H7 (cell line): ENCODE measurements at places on chromosomes 7 and 10.

DNA sequence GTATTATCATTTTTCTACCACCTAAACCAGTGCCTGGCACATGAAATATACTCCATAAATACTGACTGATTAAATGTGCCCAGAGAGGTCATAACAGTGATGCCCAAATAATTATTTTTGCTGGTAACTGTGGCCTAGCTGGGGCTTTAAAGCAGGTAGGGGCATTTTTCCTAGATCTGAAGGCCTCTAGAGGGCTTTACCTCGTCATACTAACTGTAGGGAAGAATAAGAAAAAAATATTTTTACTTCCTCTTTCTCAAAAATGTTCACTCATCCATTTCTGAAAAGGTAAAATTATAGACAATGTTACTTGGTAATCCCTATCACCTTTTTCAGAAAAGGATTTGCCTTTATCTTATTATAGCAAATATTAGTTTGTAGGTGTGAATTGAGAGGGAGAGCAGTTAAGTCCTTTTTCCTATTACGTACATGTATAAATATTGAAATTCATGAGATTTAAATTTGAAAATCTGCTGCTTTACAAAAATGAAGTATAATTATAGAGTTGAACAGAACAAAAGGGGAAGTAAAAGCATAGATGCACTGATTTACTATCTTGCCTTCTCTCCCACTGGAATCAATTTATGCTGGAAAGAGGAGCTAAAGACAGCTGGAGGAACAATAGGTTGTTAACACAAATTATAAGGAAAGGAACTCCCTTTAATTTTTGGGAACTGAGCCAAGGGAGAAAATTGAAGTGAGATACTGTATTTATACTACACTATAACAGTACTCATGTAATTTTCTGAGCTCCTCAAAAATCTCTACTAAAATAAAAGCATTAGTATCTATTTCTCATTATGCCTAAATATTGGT, 71.5 kb upstream of the NOBOX start:
- no peak for DNase-seq

DNA sequence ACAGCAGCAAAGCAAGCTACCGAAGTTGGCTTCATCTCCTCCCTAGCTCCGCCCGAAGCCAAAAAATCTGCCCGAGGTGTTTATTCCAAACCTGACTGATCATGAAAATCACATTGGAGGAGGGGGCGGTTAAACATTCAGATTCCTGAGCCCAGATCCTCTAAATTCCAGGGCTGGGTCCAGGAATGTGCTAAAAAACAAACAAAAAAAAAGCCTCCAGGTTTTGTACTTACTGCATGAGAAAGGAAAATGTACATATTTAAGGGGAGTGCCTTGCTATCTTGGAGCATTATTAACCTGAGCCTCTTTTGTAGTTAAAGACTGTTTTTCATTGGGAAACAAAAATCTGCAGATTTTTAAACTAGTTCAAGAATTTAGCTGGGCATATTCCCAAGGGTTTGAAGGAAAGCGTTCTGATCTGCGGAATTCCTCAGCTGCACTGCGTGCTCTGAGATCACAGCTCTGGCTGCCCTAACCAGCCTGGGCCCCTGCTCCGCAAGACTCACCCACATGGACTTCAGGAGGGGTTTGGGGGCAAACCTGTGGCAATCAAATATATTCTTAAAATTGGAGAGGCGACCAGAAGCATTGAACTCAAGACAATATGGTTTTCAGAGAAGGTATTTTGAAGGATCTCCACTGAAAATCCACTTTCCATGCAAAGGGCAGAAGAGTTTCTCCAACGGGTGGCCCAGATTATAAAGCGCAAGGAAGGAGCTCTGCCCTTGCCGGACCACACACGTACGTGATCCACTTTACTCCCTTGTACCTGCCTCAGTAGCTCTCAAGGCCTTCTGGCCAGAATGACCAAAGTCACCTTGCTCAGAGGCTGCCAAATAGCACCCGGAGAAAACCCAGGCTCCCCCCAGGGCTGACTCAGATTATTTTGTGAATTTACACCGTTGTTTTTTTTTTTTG, 10.0 kb upstream of the TNS3 start:
- DNase-seq: peak; percentile 65

GRCh38 chr10:29968585-29968984, 90.8 kb downstream of the JCAD start:
- DNase-seq: no peak

GRCh38 chr10:1434912-1435692, 302.2 kb downstream of the ADARB2 start:
- peak; percentile 52 for DNase-seq

GRCh38 chr7:33862946-33863814, 42.2 kb upstream of the BMPER start:
- no peak for DNase-seq

- DNase-seq: peak; percentile 48
Observed at GRCh38 chr7:41892356-41893100, 189.6 kb upstream of the INHBA start.

DNA sequence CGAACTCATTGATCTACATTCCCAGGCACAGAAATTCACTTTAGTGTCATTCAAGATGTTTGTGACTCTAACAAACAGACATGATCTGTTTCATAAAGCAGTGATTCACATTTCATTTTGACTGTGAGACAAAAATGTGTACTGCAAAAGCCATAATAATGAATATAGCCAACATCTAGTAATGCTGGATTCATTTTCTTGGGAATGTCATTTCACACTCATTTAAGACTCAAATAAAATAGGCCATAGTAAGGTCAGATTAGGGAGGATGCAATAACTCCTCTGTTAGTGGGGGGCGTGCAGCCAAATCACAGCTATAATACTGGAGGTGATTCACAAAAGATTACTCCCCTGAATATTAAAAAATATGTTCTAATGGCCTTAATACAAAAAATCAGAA, 566.6 kb upstream of the ZWINT start:
- no peak for DNase-seq

DNA sequence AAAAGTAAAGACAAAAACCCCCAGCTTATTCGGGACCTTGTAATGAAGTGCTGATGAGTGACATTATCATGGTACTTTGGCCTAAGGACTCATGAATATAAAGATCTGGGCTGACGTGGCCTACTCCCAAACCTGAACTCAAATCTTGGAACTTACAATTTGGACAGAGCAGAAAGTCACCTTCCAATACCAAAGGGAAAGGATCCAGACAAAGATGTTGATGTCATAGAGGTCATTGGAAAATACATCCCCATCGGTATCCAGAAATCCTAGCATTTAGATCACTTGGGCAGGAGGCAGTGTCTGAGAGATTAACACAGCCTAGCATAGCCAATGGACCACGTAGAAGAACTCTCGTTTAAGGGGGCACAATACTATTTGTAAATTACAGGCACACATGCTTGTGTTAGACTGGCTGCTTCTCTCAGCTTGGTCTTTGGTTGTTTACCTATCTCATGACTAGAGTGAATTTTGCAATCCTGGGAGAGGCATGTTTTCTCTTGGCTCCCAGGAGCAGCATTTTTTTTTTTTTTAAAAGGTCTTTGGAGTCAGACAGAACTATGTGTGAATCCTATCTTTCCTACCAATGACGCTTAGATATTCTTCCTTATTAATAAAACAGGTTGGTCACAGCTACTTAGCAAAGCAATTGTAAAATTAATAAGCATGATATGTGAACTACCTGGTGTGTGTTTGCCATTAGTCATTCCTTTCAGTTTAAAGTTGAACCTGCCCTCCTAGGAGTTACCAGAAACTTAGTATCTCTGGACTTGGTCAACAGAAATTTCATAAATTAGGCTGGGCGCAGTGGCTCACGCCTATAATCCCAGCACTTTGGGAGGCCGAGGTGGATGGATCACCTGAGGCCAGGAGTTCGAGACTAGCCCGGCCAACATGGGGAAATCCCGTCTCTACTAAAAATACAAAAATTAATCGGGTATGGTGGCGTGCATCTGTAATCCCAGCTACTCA, 27.8 kb upstream of the MRPS33 start:
- no peak for DNase-seq

DNA sequence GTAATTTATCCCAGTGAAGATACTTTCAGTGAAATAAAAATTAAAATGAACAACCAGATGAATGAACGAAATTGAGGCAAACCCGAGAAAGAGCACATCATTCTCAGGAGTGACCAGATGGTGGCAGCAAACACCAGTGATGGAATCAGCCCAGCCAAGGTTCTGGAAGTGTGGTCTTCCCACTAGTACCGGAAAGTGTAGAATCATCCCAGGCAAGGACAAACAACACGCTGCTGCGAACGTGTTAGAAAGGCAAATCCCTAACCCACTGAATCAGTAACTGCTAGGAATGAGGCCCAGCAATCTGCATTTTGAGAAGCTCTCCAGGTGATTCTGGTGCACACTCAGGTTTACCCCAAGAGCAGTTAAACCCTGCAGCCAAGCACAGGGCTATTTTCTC, 15.5 kb upstream of the SLC18A3 start:
- DNase-seq: peak; percentile 89

- no peak for DNase-seq
Observed at GRCh38 chr7:158976468-158976848, 120.1 kb downstream of the DYNC2I1 start.

GRCh38 chr10:124497196-124497881, 35.7 kb downstream of the LHPP start:
- DNase-seq: peak; percentile 57

- peak; percentile 13 for DNase-seq
Observed at GRCh38 chr10:22727663-22728062, 13.3 kb upstream of the PIP4K2A start.

- DNase-seq: no peak
Observed at GRCh38 chr7:116618338-116619128, 53.5 kb upstream of the MET start.

GRCh38 chr10:12526311-12526710, 177.0 kb downstream of the CAMK1D start:
- DNase-seq: no peak

DNA sequence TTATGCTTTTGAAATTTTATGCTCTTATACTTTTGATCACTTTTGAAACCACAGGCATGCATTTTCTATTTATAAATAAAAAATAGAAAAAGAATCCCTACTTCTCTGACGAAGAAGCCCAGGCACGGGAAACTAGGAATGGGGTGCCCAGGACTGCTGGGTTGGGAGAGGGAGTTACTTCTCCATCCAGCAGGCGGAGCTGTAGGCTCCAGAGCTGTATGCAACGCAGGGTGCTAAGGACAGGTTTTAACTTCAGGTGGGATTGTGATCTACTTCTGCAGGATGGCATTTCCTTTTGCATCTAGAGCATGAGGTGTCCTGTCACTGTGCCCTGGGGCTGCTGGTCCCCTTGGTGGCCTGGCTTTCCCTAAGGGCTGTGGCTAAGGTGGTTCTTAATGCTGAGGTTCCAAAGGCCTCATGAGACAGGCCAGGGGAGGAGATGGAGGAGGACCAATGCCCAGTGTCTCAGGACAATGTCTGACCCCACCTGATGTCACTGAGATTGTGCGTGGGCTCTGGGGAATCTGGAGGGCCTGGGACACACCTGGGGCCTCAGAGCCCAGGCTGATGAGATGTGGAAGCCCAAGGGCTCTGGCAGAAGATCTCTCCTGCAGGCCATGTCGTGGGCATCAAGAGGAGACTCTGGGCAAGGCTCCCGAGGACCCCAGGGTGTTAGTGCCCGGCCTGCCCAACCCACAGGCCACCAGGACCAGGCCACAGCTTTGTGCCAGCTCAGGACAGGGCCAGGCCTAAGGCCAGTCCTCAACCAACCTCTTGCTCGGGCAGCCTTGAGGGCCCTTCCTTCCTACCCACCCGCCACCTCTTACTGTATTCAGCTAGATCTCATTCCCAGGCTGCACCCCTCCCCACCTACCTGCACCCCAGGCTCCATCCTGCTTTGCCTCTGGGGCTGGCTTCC, 507 bp downstream of the CCDC201 start:
- DNase-seq: peak; percentile 83

DNA sequence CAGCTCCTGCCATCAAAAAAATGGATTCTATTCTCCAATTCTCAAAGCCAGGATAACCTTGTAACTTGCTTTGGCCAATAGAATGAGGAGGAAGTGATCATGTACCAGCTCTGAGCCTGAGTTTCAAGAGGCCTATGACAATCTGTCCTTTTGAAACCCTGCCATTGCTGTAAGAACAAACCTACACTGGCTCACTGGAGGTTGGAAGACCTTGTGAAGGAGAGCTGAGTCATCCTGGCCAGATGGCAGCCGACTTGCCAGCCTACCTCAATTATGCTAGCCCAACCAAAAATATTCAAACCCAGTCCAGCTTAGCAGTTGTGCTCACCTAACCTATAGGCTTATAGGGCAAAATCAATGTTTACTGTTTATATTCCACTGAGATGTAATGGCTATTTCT, 93.0 kb downstream of the HGF start:
- DNase-seq: no peak

- peak; percentile 60 for DNase-seq
Observed at GRCh38 chr10:95467162-95467599, 94.0 kb downstream of the SORBS1 start.

GRCh38 chr10:36097696-36098095, 455.6 kb upstream of the FZD8 start:
- no peak for DNase-seq

DNA sequence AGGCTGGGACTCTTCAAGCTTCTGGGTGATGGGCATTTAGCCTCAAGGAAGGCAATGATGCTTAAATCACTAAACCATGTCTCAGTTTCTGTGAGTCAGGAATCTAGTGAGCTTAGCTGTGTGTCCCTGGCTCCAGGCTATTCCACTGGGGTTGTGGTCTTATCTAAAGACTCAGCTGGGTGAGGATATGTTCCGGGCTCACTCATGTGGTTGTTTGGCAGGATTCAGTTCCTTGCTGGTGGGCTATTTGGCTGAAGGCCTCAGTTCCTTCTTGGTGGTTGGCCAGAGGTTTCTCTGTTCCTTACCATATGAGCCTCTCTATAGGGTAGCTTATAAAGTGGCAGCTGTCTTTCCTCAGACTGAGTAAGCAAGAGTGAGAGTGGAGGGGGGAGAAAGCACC, 12.0 kb downstream of the EVX1 start:
- DNase-seq: no peak

- no peak for DNase-seq
Observed at GRCh38 chr10:31031205-31031557, 484 bp downstream of the ZNF438 start.
